Ureter (tissue), 1 donor: ENCODE measurements at places on chromosomes 7 and 10. TPM values are rescaled to one million over a fixed set of nuclear protein-coding genes. Genes with fewer than 3 reads are reported as not detected.

TLL2 gene
- total RNA-seq: 0.96 TPM

GPR37 gene
- 1.6 TPM for total RNA-seq

MYOZ1 gene
- 0.91 TPM for total RNA-seq

ACHE gene
- 4.0 TPM for total RNA-seq

TPK1 gene
- total RNA-seq: 12.7 TPM

SLC25A13 gene
- 40.6 TPM for total RNA-seq

HOXA10 gene
- 15.3 TPM for total RNA-seq

CYP26A1 gene
- not detected for total RNA-seq

MRC1 gene
- 13.1 TPM for total RNA-seq

VSIR gene
- 65.6 TPM for total RNA-seq

TMEM178B gene
- total RNA-seq: 7.9 TPM

OR2A1 gene
- not detected for total RNA-seq

FOXI2 gene
- 1.1 TPM for total RNA-seq

GPER1 gene
- total RNA-seq: 3.4 TPM

OAT gene
- total RNA-seq: 50.4 TPM

NODAL gene
- not detected for total RNA-seq

CYP17A1 gene
- total RNA-seq: 1.1 TPM

TNS3 gene
- 48.7 TPM for total RNA-seq

SPAM1 gene
- not detected for total RNA-seq
